GM19239 (cell line): ENCODE measurements at places on chromosomes 6 and 20.

DNA sequence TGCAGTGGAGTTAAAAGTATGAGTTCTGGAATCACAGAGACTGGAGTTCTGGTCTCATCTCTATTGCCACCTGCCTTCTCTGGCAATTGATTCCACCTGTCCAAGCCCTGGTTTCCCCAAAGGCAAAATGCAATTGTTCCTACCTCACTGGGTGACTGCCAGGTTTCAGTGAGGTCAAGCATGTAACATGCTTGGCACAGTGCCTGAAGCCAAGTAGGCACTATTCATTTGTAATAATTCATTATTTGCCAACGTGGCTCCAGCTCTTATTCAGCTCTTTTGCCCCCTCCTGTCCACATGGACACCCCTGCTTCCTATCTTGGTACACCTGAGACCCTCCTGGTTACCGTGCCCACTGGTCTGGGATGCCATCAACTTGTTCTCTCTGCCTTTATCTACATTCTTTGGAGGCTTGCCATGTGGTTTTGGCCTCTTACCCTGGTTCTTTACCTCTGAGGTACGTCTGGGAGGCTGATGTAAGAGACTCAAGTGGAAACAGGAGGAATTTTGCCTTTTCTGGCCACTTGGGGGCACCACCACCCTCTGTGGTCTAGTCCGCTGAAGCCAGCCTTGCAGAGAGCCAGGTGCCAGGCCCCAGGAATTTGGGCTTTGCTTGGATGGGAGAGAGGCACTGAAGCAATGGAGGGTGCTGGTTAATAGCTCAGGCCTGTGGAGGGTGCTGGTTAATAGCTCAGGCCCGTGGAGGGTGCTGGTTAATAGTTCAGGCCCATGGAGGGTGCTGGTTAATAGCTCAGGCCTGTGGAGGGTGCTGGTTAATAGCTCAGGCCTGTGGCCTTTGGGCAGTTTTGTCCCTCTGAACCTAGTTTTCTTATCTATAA, 1.7 kb downstream of the KCNK15 start:
- peak; percentile 87 for DNase-seq

- DNase-seq, result no peak
Observed at GRCh38 chr6:90496258-90497016, 90.4 kb downstream of the MAP3K7 start.

GRCh38 chr6:137843211-137843610, 23.8 kb upstream of the TNFAIP3 start:
- no peak for DNase-seq

GRCh38 chr6:142297996-142298753, 3.6 kb upstream of the ADGRG6 start:
- no peak for DNase-seq

DNA sequence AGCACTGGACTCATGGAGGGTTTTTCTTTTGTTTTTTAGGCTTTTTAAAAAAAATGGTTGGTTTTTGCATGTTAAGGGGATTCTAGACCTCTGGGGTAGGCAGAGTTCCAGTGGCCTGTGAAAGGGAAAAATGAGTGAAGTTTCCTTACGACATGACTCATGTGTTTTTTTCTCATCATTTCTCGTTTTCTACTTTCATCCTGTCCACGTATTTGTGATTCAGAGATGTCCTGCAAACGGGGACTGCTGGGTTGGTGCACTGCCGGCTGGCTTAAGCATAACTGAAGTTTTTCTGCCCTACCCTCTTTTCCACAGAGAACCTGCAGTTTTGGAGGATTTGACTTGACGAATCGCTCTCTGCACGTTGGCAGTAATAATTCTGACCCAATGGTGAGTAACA, 182.3 kb downstream of the SASH1 start:
- no peak for DNase-seq

GRCh38 chr6:159224452-159224851, 55.3 kb downstream of the FNDC1 start:
- no peak for DNase-seq

DNA sequence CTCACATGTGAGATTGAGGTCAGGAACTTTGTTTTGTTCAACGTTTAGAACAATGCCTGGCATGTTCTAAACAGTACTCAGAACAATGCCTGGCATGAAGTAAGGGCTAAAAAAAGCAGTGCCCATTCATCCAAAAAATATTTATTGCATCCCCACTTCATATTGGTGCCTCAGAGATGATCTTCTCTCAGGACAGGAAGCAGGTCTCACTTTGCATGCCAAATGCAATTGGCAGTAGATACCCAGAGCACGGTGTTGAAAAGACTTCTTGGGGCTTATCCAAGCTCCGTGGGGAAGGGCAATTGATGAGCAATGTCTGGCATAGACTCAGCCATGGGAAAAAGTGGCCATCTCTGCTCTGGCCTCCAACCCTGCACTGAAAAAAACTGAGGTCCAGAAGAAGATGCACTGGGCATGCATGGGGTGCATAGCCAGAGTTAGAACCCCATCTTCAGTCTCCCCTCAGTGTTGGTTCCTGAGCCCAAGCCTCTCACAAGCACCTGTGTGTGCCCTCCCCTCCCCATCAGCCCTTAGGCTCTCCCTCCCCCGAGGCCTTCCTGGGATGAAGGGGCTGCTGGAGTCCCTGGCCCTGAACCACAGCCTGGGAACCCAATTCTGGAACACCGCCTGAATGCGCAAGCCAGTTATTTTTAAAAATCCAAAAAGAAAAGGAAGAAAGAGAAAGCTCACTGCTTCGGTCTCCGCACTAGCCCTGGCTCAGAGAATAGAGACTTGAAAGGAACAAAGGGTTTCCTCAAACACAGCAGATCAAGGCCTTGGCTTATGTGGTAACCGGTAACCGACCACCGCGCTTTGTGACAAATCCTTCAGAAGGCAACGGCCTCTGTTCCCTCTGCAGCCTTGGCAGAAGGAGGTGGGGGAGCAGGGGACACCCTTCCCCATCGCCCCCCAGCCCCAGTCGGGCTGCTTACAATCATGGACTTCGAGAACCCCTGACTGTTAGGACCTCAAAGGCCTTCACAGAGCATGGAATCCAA, 78.5 kb upstream of the SIRPA start:
- DNase-seq, result no peak

DNA sequence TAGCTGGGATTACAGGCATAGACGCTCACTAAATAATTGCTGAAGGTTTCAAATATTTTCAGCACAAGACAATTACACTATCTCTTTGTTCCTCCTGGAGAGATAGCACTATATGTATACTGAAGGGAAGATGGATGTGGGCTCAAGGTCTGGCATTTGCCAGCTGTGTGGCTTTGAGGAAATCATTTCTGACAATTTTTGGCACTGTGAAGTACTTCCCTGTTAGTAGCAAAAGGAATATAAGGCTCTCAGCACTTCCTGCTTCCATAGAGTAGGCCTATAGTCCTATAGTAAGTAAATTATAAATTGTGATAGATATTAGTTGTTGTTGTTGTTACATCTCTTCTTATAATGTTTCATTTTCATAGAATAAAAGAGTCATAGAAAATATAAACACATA, 271.1 kb downstream of the SAMD5 start:
- DNase-seq, result no peak

DNA sequence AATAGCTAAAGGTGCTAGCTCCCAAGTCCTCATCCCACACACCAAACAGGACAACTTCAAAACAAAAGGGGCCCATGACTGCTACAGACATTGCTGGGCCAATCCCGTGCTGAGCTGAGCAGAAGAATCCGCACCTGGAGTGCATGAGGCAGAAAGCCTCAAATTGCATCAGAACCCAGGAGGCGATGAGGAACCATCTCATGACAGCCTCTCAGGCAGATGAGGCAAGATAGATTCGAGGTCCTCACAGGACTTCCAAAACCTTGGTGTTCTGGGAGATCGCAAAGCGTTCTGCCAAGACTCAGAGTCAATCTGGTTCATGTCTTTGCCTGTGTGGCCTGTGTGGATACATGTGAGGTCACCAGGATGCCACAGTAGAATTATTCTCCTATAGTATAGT, 32.8 kb upstream of the SSTR4 start:
- no peak for DNase-seq

DNA sequence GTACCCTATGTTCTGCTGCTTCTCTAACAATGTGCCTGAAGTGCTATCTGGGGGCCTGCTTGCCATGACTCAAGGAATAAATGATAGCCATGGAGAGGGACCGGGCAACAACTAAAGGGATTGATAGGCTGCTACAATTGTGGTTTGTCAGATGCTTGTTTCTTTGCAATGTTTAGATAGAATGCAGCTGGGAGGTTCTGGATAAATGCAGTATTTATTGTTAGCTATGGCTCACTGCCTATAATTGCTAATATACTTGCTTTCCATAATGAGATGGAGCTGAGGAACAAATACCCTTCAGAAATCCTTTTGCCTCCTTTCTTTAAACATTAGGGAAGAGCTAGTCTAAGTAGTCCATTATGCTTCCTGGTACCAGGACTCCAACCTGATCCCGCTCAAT, 575.2 kb upstream of the SYNCRIP start:
- no peak for DNase-seq

DNA sequence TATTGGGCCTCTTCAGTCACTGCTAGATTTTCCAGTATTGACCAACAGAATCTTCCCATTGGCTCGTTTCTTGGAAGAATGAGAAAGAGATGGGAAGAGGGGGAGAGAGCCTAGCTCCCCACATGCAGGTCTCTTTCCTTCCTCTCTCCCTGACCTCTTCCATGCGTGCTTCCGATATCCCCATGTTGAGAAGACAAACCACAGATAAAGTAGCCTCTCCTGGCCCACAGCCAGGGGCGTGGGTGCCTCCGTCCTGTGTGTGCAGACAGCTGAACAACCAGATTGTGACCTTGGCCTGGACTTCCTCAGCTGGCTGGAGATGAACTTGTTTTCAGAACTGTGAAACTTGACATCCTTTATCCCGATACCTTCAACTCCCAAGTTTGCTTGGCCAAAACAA, 71.0 kb downstream of the EDN3 start:
- DNase-seq, result no peak

DNA sequence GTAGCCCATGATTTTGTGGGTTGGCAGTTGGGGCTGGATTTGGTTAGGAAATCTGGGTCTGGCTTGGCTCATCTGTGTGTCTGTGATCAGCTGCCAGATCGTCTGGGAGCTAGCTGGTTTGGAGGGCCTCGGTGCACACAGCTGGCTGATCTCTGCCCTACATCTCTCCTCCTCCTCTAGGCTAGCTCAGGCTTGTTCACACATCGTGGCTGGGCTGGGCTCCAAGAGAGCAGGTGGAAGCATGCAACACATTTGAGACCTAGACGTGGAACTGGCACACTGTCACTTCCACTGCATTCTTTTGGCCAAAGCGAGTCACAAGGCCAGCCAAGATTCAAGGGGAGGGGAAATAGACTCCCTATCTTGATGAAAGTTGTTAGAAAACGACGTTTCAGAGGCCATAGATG, 15.9 kb downstream of the NDUFAF5 start:
- no peak for DNase-seq

DNA sequence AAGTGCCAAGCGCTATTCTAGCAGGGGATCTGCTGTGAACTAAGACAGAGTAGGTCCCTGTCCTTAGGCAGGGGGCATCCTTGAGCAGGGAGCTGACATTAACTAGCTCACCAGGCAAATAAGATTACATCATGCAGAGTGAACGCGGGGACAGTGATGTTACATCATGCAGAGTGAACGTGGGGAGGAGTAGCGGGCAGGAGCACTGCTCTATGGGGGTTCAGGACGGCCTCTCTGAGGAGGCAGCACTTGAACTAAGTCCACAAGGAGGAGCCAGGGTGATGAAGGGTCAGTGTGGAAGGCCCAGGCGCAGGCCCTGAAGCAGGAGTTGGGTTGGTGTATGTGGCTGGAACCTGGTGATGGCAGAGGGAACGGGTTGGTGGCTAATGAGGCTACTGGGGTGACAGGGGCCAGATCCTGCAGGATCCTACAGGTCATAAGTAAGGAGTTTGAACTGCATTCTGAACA, 38.7 kb downstream of the KAT14 start:
- DNase-seq, result no peak

DNA sequence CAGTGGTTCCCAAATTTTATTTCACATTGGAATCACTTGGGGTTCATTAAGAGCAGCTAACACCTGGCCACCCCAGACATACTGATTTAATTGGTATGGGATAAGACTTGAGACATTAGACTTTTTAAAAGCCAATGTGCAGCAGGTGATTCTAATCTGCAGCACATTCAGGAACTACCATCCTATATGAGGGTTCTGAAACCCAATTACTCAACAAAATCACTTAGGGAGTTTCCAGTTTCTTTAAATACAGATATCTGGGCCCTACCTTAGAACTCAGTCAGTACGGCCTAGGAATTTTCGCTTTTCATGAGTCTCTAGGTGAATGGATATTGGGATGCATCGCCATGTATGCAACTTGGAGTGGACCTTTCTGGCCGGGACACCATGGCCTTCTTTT, 24.0 kb upstream of the L3MBTL3 start:
- DNase-seq, result no peak

DNA sequence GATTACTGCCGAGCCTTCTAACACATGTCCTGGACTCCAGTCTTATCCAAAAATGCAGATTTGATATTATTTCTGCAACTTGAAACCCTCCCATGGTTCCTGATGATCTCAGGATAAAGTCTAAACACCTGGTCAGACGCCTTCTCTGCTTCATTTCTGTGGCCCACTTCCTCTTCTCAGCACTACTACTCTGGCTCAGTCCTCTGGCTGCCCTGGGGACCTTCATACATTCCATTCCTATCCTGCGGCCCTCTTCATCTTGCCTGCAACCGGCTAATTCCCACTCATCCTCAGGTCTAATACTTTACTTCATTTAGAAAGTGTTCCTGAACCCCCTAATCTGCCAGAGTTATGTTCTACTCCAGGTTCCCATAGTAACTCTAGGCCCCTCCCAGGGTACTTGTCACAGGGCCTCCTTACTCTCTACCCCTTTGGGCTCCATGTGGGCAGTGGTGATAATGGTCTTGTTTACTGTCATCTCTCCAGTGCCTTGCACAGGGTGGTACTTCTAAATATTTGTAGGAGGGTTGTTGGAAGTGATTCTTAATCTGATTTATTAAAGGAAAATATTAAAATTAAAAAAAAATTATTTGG, 18.9 kb downstream of the MAN1A1 start:
- no peak for DNase-seq

DNA sequence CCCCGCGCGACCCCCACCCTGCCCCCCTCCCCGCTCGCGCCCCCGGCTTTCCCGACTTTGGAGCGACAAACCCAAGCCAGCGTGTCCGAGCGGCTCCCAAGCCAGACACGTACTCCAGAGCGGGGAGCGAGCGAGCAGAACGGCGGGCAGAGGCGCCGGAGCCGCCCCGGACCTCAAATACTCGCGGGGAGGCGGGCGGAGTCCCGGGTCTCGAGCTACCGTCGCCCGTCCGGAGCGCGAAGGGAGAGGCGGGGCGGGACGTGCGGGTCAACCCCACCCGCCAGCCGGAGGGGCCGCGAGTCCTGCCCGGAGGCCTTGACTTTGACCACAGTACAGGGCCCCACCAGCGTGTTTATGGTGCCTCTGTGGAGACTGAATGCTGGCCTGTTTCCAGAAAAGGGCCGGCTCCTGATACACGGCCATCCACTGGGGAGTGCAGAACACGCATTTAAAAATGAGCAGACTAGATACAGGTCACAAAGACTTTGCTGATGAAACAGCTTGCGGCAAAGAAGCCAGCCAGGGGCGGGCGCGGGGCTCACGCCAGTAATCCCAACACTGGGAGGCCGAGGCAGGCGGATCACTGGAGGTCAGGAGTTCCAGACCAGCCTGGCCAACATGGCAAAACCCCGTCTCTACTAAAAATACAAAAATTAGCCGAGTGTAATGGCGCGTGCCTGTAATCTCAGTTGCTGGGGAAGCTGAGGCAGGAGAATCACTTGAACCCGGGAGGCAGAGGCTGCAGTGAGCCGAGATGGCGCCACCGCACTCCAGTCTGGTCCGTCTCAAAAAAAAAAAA, at the start of gene SERPINB6:
Gene SERPINB6 (minus strand): TSS at position 148 of the 799 bp plus-strand sequence. CDS start 12,235 bp downstream, outside the sequence.
- DNase-seq, result no peak
